ENCODE measurements at places on chromosomes 6 and 20.

DNA sequence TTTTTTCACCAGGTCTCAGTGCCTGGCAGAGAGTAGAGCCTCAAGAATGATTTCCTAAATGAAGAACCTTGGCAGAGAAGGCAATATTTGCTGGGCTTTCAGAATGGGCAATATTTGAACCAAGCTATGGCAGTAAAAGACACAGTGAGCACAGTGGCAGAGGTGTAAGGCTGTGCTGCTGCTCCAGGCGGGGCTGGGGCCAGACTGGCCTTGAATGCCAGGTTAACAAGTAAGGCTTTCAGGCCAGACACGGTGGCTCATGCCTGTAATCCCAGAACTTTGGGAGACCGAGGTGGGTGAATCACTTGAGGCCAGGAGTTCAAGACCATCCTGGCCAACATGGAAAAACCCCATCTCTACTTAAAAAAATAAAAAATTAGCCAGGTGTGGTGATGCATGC is 8.5 kb upstream of the MYL9 start:
- no peak for DNase-seq

- no peak for DNase-seq
These were observed 435.0 kb downstream of the HAO1 start for GRCh38 chr20:7505152-7505834.

- DNase-seq, result no peak
These were observed 2.8 kb upstream of the E2F1 start for GRCh38 chr20:33688938-33689424.

- no peak for DNase-seq
These were observed 808 bp downstream of the ILRUN start for GRCh38 chr6:34695729-34696188.

- DNase-seq, result no peak
These were observed 150.2 kb downstream of the LPA start for GRCh38 chr6:160513836-160514235.

DNA sequence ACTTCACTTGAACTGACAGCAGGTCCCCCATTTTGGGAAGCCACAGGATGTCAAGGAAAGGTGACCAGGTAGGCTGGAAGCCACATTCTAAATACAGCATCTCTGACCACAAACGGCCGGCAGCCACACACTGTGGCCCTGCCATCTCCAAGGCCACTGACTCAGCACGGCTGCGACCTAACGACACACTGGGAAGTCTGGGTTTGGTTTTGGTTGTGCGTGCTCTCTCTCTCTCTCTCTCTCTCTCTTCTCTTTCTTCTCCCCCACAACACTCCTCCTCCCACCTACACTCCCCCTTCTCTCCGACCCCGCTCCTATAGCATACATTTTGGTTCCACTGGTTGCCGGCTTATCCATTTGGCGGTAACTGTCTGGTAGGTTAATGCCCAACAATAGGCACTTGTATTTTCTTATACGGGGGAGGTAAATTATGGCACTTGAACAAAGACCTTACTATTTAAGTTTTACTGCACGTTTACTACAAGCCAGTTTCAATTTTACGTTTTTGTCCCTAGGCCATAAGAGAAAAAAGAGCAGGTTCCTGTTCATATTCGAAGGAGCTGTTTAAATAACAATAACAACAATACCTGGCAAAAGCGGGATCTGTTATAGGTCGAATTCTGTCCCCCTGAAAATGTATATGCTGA is 103.6 kb downstream of the GMDS start:
- no peak for DNase-seq

GRCh38 chr6:168650671-168651111 is 209.7 kb downstream of the SMOC2 start:
- no peak for DNase-seq

GRCh38 chr6:706146-706545 is 13.2 kb upstream of the EXOC2 start:
- DNase-seq, result no peak

Measured in posterior cingulate gyrus (tissue), 11 donors.